ENCODE measurements at places on chromosomes 2 and 18.
A peak's percentile ranks its signal among the peaks of the same experiment; 100 is the strongest.

GRCh38 chr2:75458201-75458600 is 102.5 kb downstream of the EVA1A start:
- no peak for DNase-seq

GRCh38 chr2:106158871-106159270 is 35.2 kb downstream of the UXS1 start:
- DNase-seq = no peak

- no peak for DNase-seq
Measured at GRCh38 chr2:4668381-4668780, 965.0 kb downstream of the DCDC2C start.

GRCh38 chr2:63801455-63801854 is 40.2 kb upstream of the UGP2 start:
- no peak for DNase-seq

- no peak for DNase-seq
Measured at GRCh38 chr18:7272311-7273049, 41.6 kb downstream of the LRRC30 start.

DNA sequence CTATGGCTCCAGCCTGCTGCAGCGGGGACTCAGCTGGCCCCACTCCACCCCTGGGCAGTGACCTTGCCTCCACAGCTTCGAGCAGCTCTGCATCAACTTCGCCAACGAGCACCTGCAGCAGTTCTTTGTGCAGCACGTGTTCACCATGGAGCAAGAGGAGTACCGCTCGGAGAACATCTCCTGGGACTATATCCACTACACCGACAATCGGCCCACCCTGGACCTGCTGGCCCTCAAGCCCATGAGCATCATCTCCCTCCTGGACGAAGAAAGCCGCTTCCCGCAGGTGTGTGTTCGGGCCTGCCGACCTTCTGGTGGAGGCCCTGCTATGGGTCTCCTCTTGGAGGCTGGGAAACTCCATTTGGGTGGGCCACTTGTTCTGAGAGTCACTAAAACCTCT is 48.6 kb downstream of the MYO7B start:
- no peak for DNase-seq

GRCh38 chr2:125745514-125745913 is 910.4 kb upstream of the GYPC start:
- DNase-seq = no peak

- DNase-seq = peak; percentile 6
Measured at GRCh38 chr2:173264603-173265366, 89.9 kb upstream of the CDCA7 start.

- DNase-seq = no peak
Measured at GRCh38 chr18:50284255-50284885, 3.0 kb upstream of the MBD1 start.

- DNase-seq = no peak
Measured at GRCh38 chr2:158773121-158773520, 22.0 kb upstream of the DAPL1 start.

DNA sequence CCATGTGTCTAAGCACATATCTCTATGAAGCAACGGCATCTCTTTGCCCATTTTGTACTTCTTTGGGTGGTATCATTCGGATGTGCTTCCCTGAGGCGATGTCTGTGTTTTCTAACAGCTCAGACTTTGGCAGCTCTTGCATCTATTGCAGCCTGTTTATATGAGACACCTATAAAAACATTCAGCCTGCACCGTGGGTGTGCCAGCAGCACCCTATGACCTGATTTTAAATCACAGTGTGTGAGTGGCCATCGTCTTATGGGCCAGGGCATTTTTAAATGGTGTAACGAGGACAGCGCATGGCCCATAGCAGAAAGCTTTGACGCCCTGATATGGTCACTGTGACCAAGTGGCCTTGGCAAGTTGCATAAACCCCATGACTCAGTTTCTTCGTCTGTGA is 12.9 kb downstream of the NPAS2 start:
- no peak for DNase-seq

DNA sequence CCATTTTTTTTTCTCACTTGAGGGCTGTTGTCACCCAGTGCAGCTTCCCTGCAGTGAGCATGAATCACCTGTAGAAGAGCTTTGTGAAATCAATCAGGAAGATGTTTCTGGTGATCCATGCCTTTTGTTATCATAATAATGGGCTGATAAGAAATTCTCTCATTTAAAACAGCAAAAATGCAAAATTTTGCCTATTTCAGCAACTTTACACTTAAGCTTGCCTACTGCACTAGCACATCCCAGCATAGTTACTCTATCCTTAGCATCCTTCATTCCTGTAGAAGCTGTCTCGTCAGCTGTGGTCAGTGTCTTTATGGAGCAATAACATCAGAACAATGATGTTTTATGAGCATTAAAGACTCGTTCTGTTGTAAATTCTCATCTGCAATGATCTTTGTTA is 178.6 kb upstream of the ZNF804A start:
- DNase-seq = no peak

DNA sequence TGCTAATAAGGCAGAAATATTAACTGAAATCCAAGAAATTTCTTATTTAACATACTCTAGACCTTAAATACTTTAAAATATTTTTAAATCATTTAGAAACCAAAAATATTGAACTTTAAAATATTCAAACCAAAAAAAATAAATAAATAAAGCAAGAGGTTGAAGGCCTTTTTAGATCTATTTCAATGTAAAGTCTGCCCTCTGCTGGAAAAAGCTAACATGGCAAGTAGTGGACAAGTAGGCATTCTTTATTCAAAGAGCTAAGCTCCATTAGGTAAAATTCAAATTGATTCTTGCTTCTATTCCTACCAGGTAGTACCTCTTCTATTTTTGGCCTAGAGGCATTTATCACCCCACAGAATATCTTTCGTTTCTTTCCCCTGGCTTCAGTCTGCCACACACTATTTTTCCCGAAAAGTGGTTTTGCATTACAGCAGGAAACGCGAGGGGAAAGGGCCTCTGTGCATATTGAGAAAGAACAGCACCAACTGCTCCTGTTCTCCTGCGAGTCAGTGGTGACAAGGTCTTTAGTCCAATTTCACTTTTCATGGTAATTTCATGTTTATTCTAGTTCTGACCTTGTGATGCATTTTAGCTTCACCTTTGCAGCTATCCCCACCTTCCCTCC is 20.4 kb downstream of the IFIH1 start:
- peak; percentile 65 for DNase-seq

GRCh38 chr18:77865853-77866252 is 616.2 kb downstream of the GALR1 start:
- DNase-seq = no peak

GRCh38 chr2:235854276-235854675 is 313.9 kb downstream of the GBX2 start:
- no peak for DNase-seq

DNA sequence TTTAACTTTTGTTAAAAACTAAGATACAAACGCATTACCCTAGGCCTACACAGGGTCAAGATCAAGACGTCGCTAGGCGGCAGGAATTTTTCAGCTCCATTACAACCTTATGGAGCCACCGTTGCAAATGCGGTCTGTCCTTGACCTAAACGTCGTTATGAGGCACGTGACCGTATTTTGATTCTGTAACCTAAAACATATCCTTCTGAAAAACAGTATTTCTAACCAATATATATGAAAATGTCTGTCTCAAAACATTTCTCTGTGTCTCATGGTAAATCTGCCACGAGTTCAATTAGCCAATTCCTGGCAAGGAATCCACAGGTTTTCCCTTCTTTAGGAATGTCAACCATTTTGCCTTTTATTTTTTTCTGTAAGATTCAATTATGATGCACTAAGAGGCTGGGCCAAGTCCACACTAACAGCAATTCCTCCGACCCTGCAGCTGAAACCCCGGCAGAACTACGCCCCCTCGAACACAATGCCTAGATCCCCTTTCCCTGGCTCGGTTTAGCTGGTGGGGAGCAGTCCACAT is 1.7 kb downstream of the RTN4 start:
- no peak for DNase-seq

DNA sequence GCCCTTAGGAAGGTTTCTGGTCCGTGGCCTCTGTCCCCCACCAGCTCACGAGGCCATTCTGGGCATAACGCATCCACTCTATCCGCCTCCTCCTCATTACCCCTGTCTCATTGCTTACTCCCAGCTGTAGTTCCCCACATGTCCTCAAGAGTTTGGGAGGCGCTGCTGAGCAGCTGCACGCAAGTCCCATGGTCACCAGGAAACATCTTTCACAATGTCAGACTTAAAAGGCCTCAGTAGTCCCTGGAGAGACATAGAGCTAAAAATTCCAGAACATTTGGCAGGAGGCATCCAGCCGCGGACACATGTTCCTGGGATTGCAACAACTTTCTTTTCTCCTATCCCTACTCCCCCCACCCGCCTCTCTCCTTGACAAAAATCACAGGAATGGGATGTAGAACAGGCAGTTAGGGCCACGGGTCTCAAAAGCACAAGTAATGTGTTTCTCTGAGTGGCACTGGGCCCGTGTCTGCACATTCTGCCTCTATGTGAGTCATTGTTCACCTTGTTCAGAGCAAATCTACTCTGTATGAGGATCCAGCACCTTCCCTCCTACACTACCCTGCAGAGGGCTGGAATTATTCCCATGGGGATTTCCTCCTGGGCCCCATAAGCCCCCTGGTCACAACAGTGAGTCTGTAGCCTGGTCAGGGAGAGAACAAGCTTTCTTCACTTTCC is 8.1 kb downstream of the LBH start:
- DNase-seq = peak; percentile 76

- DNase-seq = no peak
Measured at GRCh38 chr2:11669454-11670291, at the start of gene NTSR2. TSS of gene NTSR2 (minus strand) at chr2:11670195. CDS start at chr2:11670129, 66 bp downstream.

GRCh38 chr2:227881866-227882517 is 10.6 kb downstream of the DAW1 start:
- DNase-seq = no peak

- no peak for DNase-seq
Measured at GRCh38 chr2:86492048-86492453, 50.9 kb downstream of the KDM3A start.

GRCh38 chr2:231554748-231555545 is 24.7 kb upstream of the NMUR1 start:
- no peak for DNase-seq

GRCh38 chr18:72206814-72207213 is 337.3 kb downstream of the CBLN2 start:
- DNase-seq = no peak

- no peak for DNase-seq
Measured at GRCh38 chr18:11482271-11482670, 127.1 kb upstream of the SLC35G4 start.

GRCh38 chr2:190678444-190679162 is 29.7 kb downstream of the NAB1 start:
- DNase-seq = no peak

GRCh38 chr2:207129821-207130220 is 35.9 kb downstream of the KLF7 start:
- no peak for DNase-seq

DNA sequence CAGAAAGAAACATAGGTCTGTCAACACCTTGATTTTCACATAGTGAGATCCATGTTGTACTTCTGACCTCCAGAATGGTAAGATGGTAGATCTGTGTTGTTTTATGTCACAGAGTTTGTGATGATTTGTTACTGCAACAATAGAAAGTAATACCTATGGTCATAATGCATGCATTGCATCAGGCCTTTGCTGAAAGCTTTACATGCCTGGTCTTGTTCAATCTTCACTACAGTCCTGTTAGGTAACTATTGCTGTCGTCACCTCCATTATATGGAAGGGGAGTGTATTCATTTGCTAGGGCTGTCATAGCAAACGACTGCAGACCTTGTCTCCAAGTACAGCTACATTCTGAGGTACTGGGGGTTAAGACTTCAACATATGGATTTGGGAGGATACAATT is 243.5 kb downstream of the ANAPC1 start:
- no peak for DNase-seq

DNA sequence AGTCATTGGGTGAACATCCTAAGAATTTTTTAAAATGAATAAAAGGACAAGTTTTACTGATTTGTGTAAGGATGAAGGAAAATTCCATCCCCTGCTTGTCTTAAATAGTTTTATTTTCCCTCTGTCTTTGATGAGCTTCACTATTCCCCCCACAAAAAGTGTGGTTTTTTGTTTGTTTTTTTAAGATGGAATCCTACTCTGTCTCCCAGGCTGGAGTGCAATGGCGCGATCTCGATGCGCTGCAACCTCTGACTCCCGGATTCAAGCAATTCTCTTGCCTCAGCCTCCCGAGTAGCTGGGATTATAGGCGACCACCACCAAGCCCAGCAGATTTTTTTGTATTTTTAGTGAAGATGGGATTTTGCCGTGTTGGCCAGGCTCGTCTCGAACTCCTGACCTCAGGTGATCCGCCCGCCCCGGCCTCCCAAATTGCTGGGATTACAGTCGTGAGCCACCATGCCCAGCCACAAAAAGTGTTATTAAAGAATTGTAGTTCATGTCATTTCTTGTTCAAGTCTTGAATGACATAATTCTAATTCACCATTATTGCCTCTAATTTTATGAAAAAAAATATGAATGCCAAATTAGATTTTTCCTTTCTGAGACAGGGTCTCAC is 91.7 kb downstream of the AGPS start:
- no peak for DNase-seq

- no peak for DNase-seq
Measured at GRCh38 chr2:65380255-65380654, 52.1 kb downstream of the SPRED2 start.

- DNase-seq = no peak
Measured at GRCh38 chr2:20977520-20978180, 66.2 kb downstream of the APOB start.

DNA sequence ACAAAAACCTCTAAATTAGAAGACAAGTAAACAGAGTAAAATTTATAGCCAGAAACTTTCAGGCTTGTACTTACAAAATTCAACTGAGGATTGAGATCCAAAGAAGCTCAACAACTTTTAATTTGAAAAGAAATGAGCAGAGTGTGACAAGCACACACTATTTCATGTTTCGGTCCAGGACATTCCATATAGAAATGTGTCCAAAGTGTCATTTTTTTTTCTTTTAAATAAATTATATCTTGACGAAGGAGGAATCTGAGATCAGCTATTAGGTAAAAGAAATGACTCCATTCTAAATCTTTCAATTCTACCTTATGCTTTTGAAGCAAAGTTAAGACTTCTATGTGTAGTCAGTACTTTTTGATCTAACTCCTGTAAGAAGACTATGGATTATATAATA is 4.6 kb downstream of the FN1 start:
- DNase-seq = no peak

GRCh38 chr2:2727876-2728511 is 396.9 kb upstream of the MYT1L start:
- DNase-seq = no peak

GRCh38 chr2:63861220-63861822 is 19.6 kb downstream of the UGP2 start:
- peak; percentile 65 for DNase-seq

DNA sequence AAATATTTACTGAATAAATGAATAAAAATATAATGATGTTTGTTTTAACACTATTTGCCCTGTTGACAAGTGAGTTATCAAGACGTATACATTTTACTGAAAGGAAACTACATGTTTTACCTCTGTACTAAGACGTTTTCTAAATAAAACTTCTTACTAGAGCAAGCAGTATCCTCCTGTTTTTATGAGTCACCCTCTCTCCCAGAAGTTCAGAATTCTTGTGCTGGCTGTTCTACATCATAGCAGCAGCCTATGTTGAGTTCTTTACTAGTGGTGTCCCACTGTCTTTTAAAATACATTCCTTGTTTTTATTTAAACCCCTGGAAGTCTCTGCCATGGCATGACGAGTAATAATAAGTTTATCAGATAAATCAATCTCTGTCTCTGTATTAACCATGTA is 297.4 kb downstream of the CALCRL start:
- no peak for DNase-seq

Data from CD4-positive, alpha-beta memory T cell (primary cell).